Fibroblast of skin of scalp (primary cell): ENCODE measurements at places on chromosomes 12 and 14.

GRCh38 chr12:116958402-116959197 is 47.9 kb downstream of the FBXW8 start:
- no peak for DNase-seq

DNA sequence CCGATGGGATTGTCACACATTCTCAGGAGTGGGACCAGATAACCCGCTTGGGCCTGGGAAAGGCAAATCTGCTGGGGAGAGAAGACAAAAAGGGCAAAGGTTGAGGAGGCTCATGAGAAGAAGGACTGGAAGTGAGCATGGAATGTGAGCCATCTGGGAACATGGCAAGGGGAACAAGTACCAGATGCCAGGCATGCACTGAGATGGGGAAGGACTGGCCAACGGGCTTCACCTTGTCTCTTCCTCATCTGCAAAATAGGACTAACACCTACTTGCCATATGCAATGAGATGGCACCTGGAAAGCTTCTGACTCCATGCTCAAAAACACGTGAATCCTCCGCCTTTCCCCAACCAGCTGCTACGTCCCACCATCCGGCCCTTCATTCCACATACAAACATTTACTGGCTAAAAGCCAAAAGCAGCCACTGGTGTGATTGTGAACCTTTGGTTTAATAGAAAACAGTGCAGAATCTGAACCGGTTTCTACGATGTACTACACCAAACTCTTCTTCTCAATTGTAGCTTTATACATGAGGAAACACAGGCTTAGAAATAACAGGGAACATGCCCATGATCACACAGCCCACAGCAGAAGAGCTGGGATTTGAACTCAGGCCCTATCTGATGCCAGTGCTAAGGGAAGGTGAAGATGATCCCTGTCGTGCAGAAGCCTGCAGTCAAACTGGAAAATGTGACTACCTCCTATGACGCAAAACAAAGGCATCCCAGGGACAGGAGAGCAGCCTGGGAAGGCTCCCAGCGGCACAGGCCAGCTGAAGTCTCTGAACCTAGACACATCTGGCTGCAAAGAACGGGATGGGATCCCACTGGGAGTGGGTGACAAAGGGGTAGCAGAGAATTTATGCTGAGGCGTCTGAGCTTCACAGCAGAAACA is 112.1 kb downstream of the TTC7B start:
- DNase-seq = peak; percentile 19

DNA sequence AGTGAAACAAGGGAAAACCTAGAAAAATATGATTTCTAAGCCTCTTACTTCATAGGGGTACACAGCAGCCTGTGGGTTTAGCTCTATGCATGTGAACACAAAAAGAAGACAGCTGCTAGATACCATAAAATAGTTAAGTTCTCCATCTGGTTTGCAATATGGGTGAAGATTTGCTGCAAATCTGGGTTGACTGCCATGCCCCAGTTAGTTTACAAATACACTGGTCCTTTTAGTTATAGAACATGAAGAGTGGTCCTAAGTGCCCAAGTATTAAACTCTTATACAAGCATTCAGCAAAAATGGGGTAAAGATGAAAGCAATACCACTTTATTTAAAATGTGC is 176.1 kb downstream of the AEBP2 start:
- no peak for DNase-seq

DNA sequence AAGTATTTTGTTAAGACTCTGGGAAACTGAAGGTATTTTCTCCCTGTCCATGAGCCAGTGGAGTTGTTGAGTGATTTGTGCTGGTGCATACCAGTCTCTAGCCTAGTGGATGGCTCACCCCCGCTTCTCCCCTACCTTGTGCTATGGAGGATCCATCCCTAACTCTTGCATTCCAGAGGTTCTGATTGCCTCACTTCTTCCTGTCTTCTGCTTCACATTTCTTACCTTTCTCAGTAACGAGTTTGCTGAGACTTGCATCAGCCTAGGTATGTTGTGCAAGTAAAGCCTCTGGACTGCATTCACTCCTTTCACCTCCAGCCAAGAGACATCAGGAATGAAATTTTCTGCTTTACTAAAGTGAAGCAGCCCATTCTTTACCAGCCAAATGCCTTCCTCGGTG is 391.6 kb downstream of the ZFP36L1 start:
- no peak for DNase-seq

GRCh38 chr14:64891839-64892375 is 12.2 kb upstream of the SPTB start:
- DNase-seq = peak; percentile 67

DNA sequence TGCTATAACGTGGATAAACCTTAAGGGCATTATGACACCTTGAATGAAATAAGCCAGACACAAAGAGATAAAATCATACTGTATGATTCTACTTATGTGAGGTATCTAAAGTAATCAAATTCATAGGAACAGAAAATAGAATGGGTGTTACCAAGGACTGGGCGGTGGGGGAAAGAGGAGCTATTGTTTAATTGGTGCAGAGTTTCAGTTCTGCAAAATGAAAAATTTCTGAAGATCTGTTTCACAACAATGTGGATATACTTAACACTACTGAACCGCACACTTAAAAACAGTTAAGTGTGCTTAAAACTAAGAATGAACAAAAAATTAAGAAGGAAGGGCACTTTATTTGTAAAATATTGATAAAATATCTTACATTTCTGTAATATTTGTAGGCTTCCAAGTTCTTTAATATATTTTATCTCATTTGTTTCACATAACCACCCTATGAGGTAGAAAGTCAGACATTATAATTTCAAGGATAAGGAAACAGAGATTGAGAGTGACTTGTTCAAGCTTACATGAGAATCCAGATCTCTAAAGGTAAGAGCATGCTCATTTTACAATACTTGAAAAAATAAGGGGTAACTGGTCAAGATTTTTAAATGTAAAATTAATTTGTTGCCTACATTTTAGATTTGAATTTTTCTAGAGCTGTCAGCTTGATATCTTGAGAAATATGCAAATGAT is 14.9 kb downstream of the LTA4H start:
- DNase-seq = no peak

GRCh38 chr14:32137313-32137712 is 60.2 kb downstream of the ARHGAP5 start:
- DNase-seq = no peak

DNA sequence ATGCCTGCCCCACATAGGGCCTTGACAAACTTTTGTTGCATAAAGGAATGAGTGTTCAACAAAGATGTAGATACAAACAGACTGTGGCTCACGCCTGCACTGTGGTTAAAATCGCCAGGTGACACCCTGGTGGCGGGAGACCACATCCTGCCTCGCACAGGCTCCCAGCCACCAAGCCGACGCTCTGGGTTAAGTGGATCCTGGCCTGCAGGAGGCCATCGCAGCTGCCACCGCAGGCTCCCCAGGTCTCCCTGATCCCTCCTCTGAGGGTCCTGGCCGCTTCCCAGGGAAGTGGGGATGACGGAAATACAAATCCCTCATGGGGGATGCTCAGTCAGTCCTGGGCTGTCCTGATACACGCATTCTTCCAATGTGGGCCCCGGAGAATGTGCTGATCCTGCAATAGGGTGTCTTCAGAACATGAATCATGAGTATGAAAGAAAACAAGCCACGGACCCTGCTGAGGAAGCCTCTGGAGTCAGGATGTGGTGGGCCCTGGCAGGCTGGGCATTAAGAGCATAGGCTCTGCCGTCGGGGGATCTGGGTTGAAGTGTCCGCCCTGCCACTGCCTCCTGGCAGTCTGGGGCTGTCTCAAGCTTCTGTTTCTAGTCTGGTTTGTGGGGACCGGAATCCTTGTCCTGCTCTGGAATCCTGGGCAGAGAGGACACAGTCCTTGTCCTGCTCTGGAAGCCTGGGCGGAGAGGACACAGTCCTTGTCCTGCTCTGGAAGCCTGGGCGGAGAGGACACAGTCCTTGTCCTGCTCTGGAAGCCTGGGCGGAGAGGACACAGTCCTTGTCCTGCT is 53.5 kb upstream of the BEGAIN start:
- DNase-seq = peak; percentile 92
